ENCODE measurements at places on chromosomes 3 and 15.

GRCh38 chr15:90594301-90594738 is 64.6 kb downstream of the CRTC3 start:
- DNase-seq = peak; percentile 69

- DNase-seq = no peak
Observed at GRCh38 chr15:94327356-94327936, 96.1 kb downstream of the MCTP2 start.

- no peak for DNase-seq
Observed at GRCh38 chr3:73529308-73530021, 95.3 kb downstream of the PDZRN3 start.

DNA sequence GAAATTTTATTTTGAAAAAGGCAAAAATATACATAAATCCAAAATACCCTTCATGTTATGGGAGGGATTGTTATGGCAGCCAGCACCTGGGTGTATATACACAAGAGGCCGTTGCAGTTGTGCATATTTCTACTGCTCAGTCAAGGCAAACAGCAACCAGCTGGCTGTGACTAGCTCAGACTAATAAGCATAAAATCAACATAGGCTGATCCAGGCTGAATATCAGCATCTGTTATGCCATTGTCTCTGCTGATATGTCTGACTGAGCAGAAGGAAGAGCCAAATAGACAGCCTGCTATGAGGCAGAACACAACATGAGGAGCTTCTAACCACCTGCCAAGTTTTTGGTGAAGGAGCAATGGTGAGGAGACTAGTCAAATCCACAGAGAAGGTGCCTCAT is 457.5 kb upstream of the ALCAM start:
- no peak for DNase-seq

- DNase-seq = no peak
Observed at GRCh38 chr3:4807381-4808280, 171.6 kb upstream of the BHLHE40 start.

GRCh38 chr3:132703733-132704132 is 18.5 kb downstream of the NPHP3 start:
- no peak for DNase-seq

- no peak for DNase-seq
Observed at GRCh38 chr15:25689592-25689991, 173.5 kb downstream of the ATP10A start.

- DNase-seq = no peak
Observed at GRCh38 chr3:197494366-197495058, 61.3 kb downstream of the BDH1 start.

DNA sequence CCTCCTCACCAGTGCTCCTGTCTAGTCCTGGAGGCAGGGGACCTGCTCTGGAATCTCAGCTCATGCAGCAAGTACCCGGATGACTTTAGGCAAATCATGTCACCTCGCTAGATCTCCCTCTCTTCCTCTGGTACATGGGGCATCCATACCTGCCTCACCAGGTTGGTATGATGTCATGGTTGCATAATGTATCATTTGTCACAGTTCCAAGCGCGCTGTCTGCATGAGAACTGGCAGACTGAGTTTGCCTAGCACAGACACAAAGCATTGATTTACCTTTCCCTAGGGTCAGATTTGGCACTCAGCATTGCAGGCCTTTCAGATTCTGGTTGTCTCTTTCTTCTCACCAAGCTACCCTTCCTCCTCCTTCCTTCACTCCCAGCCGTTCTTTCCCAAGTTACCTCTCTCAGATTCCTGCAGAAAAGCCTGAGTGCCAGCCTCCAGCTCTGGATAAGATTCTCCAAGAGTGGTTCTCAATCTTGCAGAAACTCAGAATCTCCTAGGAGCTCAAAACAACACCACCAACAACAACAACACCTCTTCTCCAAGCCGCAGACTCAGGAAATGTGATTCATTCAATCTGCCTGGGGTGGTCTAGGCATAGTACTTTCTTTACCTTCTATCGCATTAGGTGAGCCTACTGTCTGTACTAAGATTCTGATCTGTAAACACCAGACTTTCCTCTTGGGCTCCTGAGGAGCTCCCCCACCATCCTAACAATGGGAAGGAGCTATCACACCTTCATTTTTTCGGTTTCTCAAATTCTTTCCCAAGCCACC is 29.5 kb downstream of the FAM43A start:
- DNase-seq = no peak

DNA sequence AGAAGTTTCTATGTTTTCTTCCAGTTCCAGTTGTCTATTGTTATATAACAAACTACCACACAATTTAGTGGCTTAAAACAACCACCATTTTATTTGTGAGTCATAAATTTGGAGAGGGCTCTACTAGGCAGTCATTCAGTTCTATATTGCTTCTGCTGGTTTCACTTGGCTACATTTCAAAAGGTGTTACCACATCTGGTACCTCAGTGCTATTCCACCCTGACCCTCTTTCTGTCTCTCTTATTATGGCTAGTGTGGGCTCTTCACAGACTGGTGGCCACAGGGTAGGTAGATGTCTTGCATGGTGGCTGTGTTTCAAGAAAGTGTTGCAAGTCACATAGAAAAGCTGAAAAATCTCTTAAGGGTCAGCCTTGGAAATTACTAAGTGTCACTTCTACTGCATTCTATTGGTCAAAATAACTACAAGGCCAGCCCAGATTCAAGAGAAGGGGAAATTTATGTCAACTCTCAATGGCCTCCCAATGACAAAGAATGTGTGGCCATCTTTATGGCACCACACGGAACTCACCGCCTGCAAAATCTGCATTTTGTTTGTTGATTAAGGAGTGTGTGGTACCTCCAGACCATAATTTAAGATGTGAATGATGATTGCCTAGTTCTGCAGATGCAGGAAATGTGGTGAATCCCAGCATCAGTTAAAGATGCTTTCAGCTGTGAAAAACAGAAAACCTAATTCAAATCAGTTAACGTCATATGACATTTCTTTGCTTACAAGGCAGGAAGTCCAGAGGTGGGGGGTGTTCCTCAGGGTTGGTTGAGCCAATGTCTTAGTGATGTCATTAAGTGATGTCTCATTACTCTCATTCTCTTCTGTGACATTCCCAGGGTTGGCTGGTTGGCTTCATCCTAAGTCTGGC is 105.8 kb upstream of the RASGRP1 start:
- DNase-seq = no peak

DNA sequence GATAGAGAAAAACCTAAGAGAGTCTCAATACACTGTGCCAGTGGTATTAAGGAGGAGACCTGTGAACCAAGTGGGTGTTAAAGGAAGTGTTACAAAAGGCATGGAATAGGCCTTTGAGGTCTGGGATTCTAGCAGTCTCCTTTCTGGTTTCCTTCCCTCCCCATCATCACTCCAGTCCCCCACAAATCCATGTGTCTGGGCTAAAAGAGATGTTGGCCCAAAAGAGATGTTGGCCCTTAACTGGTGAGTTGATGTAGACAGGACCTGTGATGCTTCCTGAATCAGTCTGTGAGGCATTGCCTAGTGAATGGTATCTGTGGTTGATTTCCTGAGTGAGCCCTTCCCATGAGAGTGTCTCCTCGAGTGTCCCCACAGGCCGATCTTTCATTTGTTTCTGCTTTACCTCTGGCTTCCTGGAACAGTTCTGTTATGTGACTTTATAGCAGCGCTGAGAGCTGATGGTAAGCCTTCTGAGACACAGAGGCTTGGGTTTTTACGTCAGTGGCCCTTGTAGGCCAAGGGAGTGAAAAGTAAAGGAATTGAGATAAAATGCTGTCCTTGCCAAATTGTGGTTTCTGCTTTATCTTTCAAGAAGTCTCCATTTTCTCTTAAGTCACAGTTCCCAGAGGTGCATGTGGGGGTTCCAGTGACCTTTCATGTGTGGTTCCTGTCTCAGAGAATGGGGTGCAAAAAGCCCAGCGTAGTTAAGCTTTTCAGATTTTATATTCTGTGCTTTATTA is 87.8 kb downstream of the KLHL25 start:
- DNase-seq = no peak

GRCh38 chr15:25237291-25237978 is 201.4 kb downstream of the UBE3A start:
- DNase-seq = no peak

GRCh38 chr3:191065181-191065805 is 133.7 kb upstream of the OSTN start:
- DNase-seq = no peak

DNA sequence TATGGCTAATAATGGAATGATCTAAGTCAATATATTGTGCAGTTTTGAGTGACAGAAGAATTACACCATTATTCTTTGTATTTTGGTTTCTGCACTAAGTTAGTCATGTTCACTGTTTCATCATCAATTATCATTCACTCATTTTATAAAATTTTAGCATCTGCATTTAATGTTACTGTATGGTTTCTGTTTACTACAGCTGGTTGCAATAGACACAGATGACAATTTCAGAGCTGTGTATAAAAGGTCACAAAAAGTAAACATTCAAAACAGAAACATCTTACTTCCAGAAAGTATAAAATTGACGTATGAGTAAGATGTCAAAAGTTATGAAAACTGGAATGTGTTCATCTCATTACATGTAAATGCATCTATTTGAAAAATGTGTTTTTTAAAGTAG is 111.1 kb upstream of the GBE1 start:
- DNase-seq = no peak

- no peak for DNase-seq
Observed at GRCh38 chr3:129952556-129953355, 21.8 kb upstream of the TRH start.

DNA sequence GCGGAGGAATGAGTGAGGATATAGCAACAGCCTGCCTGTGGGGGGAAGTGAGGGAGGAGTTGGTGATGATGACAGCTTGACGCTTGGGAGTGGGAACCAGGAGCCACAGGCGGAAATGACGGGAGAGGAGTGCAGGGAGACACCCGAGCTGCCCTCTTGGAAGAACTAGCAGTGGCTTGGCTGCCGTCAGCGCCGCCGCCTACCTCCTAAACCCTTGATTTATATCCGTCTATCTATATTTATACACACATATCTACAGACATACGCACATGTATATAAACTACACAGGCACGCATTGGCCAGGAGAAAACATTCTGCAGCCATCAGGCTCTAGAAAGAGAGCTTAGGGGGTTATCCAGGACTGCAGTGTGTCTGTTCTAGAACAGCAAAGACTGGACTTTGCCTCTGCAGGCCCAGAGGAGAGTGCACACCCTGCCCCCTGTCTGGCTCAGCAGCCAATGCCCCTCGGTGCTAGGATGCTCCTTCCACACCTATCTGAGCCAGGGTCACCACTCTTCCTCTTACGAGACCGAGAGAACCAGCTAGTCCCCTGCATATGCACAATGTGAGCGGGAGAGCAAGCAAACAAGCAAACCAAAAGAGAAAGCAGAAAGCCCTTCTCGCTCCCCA is 45.3 kb upstream of the MAGEF1 start:
- DNase-seq = no peak

GRCh38 chr3:125166599-125167136 is 45.9 kb downstream of the SLC12A8 start:
- DNase-seq = no peak

GRCh38 chr3:67620869-67621268 is 33.5 kb downstream of the SUCLG2 start:
- no peak for DNase-seq

DNA sequence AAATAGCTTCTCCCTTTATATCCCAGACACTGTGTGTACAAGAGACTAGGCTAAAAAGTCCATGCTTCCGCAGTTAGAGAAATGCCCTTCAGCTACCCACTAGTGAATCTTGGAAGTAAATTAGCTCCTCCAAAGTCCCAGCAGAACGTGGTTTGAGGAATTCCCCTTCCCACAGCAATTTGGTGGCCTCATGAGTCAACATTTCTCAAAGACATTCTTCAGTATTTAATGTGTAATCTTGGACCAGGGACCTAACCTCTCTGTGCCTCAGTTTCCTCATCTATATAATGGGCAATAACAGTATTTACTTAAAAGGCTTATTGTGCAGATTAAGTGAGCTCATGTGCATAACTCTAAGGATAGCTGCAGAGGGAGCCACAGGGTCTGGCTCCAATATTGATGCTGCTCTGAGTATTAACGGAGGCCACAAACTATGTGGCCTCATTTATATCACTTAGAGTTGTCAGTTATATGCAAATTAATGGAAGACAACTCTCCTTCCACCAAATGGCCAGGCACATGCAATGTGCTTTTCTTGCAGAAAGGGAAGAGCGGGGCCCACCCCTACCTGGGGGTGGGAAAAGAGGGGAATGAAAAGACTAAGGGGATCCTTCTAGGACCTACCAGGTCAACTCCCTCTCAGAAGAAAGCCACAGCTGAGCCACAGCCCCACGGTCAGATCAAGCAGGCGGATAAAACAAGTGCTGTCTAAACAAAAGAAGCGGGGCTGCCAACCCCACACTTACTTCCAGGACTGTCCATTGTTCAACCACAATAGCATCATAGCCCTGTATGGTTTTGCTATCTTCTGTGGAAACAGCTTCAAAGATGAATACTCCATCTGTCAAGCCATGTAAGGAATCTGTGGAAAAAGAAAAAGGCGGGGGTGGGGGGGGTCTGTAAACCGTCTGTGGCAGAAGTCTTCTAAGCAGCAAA is 92.4 kb downstream of the OXNAD1 start:
- no peak for DNase-seq

GRCh38 chr15:69691307-69692015 is 238.8 kb downstream of the RPLP1 start:
- DNase-seq = no peak

- no peak for DNase-seq
Observed at GRCh38 chr3:52596658-52597265, 60.4 kb downstream of the UQCC5 start.

DNA sequence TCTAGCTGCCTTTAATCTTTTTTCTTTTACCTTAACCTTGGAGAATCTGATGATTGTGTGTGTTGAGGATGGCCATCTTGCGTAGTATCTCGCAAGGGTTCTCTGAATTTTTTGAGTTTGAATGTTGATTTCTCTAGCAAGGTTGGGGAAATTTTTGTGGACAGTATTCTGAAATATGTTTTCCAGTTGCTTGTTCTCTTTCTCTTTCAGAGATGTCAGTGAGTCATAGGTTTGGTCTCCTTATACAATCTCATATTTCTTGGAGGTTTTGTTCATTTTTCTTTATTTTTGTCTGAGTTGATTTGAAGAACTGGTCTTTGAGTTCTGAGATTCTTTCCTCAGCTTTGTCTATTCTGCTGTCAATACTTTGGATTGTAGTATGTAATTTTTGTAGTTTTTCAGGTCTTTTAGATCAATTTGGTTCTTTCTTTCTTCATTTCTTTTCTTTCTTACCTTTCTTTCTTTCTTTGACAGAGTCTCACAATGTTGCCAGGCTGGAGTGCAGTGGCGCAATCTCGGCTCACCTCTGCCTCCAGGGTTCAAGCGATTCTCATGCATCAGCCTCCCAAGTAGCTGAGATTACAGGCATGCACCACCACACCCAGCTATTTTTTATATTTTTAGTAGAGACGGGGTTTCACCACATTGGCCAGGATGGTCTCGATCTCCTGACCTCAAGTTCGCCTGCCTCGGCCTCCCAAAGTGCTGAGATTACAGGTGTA is 366.4 kb upstream of the RASGRP1 start:
- DNase-seq = no peak

- DNase-seq = no peak
Observed at GRCh38 chr15:36814708-36815107, 235.3 kb downstream of the CDIN1 start.

GRCh38 chr3:40191850-40192448 is 117.6 kb upstream of the EIF1B start:
- DNase-seq = peak; percentile 29

DNA sequence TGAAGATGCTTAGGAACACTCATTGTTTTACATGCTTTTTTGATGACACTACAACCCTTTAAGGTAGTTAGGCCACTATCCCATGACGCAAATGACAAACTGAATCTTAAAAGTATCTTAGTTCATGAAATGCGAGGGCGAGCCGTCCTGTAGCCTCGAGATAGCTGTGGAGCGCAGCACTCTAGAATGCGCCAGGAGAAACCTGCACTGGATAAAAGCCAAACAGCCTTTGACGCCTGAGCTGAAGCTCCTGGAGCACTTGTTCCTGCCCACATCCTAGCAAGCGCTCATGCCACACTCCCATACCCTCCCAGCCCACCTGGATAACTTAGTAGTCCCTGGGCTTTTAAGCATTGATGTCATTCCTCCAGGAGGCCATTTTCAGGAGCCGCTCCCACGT is 516.9 kb downstream of the GABRG3 start:
- no peak for DNase-seq

Data from activated CD4-positive, CD25-positive, alpha-beta regulatory T cell treated with anti-CD3 and anti-CD28 coated beads, Interleukin-2, amount 50 U/mL, for 16 hours (primary cell).